ENCODE measurements at places on chromosomes 4 and X. TPM values are rescaled to one million over a fixed set of nuclear protein-coding genes. Genes with fewer than 3 reads are reported as not detected.

GRCh38 chrX:100289066-100289558 is 121.0 kb downstream of the PCDH19 start:
- no peak for DNase-seq
- no peaks in the 10 kb centered on the region for H3K27me3 ChIP-seq
- H3K27ac ChIP-seq: no peak overlapping the region
- H3K36me3 ChIP-seq: no peaks in the 10 kb centered on the region

DNA sequence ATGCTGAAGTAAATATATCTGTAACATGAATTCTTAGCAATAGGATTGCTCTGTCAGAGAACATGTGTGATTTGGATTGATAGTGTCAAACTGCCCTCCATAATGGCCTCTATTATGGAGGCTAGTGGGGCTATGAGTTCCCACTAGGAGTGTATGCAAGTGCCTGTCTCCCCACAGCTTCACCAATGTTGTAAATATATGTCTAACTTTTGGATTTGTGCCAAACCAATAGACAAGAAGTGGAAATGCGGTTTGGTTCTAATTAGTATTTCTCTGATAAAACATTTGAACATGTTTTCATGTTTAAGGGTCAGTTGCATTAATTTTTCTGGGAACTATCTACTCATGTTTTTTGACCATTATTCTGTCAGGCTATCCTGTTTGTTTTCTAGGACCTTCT is 28.1 kb downstream of the GPAT3 start:
- no peak overlapping the region for H3K4me3 ChIP-seq
- no peak for DNase-seq
- no peaks in the 10 kb centered on the region for H3K36me3 ChIP-seq
- no peaks in the 10 kb centered on the region for H3K27me3 ChIP-seq

- H3K4me3 ChIP-seq: peak overlapping the region; percentile 16
- H3K4me1 ChIP-seq: peaks cover 60% of the 10 kb centered on the region
- H3K36me3 ChIP-seq: peaks cover 11% of the 10 kb centered on the region
- no peak for DNase-seq
These were observed 4.1 kb downstream of the PITX2 start for GRCh38 chr4:110618581-110619462.

The PAK3 gene
- not detected for total RNA-seq

Data from naive thymus-derived CD8-positive, alpha-beta T cell (primary cell).